ENCODE measurements at places on chromosomes 16 and 17. TPM values are rescaled to one million over a fixed set of nuclear protein-coding genes. Genes with fewer than 3 reads are reported as not detected.

DNA sequence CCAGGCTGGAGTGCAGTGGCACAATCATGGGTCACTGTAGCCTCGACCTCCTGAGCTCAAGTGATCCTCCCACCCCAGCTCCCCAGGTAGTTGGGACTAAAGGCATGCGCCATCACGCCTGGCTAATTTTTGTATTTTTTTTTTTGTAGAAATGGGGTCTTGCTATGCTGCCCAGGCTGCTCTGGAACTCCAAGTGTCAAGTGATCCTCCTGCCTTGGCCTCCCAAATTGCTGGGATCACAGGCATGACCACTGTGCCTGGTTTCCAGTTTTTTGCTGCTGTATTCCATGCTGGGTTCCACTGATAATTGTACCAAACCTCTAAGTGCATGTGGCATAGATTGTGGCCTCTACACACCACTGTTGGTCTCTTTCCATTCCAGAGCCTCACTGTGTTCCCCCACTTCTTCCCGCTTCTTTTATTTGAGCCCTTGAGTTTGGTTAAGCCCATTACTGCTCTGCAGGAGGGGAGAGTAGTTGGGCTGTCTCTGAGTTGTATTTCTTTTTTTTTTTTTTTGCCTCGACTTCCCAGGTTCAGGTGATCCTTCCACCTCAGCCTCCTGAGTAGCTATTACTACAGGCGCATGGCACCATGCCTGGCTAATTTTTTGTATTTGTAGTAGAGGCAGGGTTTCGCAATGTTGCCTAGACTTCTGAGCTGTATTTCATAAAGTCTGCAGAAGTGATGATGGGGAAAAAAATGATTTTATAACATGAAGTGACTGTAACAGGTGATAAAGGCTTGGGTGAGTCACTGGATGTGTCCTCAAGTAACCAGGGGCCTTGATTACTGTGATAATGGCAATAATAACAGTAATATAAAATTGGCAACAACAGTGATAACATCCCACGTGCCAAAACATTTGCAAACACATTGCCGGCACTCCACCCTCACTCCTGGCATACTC, 30.0 kb downstream of the EEF2K start:
- no peak for DNase-seq

DNA sequence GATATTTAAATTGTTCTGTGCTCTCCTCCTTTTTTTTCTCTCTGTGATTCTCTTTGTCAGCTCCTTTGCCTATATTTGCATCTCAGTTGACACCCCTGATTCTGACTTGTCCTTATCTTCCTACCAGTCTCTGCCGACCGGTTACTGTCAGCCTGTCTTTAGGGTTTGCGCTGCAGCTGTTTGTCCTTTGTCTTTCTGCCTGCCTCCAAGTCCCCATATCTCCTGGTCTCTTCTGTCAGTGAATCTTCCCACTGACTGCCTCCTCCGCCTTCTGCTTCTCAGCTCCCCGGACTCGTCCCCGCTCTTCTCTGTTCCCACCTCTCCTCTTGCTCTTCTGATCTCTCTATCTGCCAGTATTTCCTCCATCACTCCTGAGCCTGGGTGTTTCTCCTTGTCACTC, 5.2 kb downstream of the TLCD2 start:
- DNase-seq: no peak

DNA sequence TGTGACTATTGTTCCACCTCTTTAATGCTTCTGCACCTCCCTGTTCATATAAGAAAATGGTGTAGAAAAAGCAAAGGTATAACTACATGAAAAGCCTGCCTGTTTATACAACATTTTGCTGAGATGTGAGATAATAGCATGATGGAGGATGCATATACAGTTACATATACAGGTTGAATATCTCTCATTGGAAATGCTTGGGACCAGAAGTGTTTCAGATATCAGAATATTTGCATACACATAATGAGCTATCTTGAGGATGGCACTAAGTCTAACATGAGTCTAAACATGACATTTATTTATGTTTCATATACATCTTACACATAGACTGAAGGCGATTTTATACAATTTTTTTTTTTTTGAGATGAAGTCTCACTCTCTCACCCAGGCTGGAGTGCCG, 5.7 kb upstream of the WSB1 start:
- no peak for DNase-seq

DNA sequence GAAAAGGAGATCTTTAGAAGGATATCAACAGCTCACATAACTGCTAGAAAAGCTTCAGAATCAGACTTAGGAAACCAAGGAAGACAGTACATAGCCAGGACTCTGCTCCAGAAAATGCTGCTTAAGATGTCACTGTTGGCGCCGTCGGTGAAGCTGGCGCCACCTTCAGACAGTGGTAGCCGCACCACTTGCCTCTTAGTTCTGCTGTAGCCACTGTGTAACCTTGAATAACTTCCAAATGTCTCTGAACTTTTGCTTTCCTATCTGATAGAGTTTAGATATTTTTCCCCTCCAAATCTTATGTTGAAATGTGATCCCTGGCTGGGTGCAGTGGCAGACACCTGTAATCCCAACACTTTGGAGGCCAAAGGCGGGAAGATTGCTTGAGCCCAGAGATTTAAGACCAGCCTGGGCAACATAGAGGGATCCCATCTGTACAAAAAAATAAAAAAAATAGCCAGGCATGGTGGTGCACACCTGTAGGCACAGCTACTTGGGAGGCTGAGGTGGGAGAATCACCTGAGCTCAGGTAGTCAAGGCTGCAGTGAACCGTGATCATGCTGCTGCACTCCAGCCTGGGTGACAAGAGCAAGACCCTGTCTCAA, 6.3 kb upstream of the USP31 start:
- no peak for DNase-seq

GRCh38 chr16:16027728-16028310, 78.4 kb downstream of the ABCC1 start:
- DNase-seq: no peak

- DNase-seq: no peak
Measured at GRCh38 chr16:49932434-49932833, 76.5 kb upstream of the ZNF423 start.

- DNase-seq: no peak
Measured at GRCh38 chr17:55532670-55533069, 21.4 kb upstream of the SMIM36 start.

DNA sequence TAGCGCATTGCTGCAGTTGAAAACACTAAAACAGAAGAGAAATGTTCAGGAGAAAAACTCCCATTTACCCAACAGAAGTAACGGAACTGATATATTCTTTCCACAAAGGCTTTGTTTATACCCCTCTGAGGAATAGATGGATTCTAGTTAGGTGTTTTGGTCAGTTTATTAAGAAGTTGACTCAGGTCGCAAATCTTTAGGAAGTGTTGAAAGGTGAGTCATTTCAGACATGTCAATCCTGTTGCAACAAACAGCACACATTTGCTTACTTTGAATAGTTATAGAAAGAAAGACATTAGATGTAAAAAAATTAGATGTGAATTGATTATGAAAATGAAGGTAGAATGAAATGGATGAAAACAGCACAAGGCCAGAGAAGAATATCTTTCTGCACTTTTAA, 941.0 kb downstream of the KCNJ2 start:
- DNase-seq: no peak

- no peak for DNase-seq
Measured at GRCh38 chr17:48293319-48294019, 136.5 kb downstream of the SKAP1 start.

DNA sequence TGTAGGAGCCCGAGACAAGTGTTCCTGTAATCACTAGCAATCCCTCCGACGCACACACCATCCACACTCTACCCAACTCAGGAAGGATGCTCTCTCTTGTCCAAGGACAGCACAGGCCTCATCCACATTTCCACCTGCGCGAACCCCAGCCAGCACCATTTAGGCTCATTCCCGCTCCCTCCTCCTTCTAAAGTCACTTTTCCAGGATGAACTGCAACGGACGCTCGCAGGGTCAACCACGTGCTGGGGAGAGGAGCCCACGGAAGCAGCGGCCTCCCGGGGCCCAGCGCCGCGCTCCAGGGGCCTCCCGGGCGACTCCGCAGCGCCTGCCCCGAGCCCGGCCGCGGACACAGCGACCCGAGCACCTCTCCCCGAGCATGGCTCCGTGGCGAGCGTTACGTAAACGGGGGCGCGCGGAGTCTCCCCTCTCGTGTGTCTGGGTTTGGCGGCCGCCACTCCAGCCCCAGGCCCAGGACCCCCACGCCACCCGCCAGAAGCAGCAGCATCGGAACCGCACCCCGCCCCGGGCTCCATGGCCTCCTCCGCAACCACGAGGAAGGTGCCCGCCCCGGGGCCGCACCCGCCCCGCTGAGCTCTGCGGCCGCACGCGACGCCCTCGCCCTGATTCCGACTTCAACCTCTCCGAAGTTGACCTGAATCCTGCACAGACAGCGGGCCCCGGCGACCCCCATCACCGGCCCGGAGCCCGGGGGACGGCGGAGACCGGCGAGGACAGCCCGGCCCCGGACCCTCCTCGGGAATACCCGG, 668 bp downstream of the USP36 start:
- DNase-seq: peak; percentile 27

- DNase-seq: peak; percentile 27
Measured at GRCh38 chr17:12599186-12599920, 66.3 kb upstream of the MYOCD start.

DNA sequence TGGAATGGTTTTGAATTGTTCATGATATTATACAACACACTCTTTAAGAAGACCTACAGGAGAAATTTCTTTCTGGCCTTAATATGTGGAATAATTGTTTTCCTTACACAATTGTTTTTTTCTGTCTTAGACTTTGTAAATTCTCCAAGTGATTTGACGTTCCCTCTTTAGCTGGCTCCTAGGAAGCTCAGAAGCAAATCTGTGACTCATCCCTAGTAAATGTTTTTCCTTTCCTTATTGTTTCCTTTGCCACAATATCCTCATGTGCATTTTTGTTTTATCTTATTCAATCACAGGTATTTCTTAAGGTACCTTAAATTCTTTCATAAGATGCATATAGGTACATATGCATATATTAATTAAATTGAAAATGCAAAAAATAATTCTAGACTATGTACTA, 13.5 kb downstream of the KIAA0753 start:
- peak; percentile 30 for DNase-seq

DNA sequence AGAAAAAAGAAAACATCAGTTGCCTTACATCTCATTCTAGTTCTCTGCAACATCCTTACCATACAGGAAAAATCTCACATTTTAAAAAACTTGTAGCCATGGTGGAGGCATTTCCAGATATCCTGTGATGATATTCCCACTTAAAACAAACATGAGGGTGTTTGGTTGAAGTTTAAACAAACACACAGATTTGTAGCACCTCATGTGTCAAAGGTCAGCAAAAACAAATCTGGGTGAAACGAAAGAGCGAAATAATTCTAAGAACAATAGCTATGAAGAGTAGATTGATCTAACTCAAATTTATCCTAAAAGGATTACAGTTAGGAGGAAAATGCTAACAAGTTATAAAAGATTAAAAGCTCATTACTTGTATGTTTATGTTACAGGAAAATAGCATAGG, 83.1 kb upstream of the IRX5 start:
- DNase-seq: no peak

DNA sequence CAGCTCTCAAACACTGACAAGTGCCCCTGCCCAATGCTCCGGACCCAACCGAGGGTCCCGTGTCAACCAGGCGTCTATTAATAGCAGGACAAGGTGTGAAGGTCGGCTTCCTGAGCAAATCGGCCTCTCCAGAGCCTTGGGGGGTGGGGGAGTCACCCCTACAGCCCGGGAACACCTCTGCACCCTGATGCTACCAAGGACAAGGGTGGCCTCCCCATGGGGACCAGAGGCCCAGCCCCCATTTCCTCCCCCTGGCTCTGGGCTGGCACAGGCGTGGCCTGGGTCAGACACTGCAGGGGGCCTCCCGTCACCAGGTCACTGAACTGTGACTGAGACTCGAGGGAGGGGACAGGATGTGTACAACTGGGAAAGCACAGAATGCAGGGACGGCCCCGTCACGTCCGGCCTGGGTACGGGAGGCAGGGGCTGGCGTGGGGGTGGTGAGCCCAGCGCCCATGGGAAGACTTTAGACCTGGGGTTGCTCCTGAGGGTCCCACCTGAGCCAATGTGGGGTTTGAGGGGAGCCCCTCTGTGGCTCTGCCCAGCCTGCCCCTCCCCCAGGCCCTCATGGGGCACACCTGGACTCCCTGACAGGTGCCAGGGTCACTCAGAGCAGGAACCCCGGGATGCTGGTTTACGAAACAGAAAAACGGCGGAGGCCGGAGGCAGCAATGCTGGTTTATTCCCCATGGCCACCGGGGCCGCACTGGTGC, 579 bp upstream of the CYBA start:
- DNase-seq: no peak

DNA sequence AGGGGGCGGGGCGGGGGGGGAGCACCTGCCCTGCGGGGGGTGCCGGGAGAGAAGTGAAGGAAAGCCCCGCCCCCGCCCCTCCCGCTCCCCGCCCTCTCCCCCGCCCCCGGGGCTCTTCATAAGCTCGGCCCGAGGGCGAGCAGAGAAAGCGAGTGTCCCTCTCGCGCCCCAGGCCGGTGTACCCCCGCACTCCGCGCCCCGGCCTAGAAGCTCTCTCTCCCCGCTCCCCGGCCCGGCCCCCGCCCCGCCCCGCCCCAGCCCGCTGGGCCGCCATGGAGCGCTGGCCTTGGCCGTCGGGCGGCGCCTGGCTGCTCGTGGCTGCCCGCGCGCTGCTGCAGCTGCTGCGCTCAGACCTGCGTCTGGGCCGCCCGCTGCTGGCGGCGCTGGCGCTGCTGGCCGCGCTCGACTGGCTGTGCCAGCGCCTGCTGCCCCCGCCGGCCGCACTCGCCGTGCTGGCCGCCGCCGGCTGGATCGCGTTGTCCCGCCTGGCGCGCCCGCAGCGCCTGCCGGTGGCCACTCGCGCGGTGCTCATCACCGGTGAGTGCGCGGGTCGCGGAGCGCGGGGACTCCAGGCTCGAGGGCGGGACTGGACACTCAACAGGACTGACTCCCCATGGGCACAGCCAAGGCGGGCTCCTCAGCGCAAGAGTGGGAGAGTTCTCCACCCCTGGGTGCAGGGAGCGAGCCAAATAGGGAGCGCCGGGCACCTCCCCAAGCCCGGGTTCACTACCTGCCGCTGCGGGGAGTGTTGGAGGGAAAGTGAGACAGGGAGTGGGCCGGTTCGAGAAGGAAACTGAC, at the start of gene HSD11B2:
Gene HSD11B2 (plus strand): TSS at position 145 of the 798 bp plus-strand sequence. CDS start 128 bp downstream, at position 273.
- DNase-seq: peak; percentile 41

- peak; percentile 53 for DNase-seq
Measured at GRCh38 chr16:50665128-50665878, 15.8 kb downstream of the SNX20 start.

DNA sequence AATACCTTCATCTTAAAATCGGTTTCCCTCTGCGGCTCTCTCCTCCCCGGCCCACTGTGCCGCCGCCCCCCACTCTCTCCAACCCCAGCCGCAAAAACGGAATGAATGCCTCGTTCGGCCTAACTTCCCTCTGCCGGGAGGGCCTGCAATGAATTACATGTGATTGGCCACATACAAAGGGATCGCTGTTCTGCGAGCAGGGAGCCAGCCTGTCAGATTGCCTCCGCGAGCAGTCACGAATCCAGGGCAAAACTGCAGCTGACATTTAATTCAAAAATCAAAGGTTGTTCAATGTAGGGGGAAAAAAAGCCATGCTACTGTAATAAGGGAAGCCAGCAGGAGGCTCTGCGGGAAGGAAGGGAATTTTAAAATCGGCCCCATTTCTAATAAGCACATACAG, 84.9 kb downstream of the TBC1D16 start:
- DNase-seq: no peak

GRCh38 chr16:23434380-23434779, 18.6 kb downstream of the COG7 start:
- peak; percentile 60 for DNase-seq

The RNF227 gene
- total RNA-seq: 3.6 TPM

The GCGR gene
- total RNA-seq: not detected

The TBC1D26 gene
- total RNA-seq: not detected

The TERB1 gene
- total RNA-seq: not detected

The TBC1D3I gene
- total RNA-seq: 0.33 TPM

The PIGQ gene
- total RNA-seq: 41.5 TPM

The CCDC144A gene
- total RNA-seq: 0.46 TPM

The KCNH6 gene
- not detected for total RNA-seq

The CTRB2 gene
- not detected for total RNA-seq
